ENCODE measurements at places on chromosomes 7 and 10.

- DNase-seq = no peak
Measured at GRCh38 chr7:35570937-35571336, 124.0 kb downstream of the HERPUD2 start.

- DNase-seq = no peak
Measured at GRCh38 chr7:673681-674453, 52.6 kb upstream of the DNAAF5 start.

DNA sequence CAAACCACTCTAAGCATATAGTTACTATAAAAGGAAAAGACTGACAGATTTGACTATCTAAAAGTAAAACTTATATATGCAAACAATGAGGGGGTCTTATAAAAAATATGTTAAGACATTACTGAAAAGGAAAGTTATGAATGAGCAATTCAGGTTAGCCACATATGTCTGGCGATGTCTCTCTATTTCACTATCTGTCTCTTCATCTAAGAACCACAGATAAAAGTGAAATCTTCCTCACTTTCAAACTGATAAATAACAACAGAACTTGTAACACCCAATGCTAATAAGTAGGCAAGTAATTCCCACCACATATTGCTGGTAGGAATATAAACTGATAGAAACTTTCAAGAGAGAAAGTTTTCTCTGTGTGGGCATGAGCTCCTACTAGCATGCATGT is 138.2 kb downstream of the CHCHD3 start:
- DNase-seq = no peak

- DNase-seq = no peak
Measured at GRCh38 chr7:83362871-83363550, 200.3 kb upstream of the PCLO start.

GRCh38 chr7:157047148-157047547 is 36.7 kb upstream of the MNX1 start:
- no peak for DNase-seq

DNA sequence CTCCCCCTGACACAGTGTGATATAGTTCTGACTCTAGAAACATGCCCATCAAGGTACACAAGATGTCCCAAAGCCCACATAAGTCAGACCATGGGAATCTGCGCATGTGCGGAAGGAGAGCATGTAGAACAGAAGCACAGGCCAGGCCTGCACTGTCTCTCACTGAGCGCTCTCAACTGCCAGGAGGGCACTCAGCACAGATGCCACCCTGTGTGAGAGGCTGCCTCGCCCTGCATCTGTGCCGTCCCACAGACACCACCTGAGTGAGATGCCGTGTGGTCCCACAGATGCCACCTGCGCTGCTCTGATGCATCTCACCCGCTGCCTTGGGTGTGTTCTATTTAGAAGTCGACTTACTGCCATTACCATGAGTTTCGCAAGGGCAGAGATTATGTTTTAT is 98.4 kb downstream of the VOPP1 start:
- no peak for DNase-seq

DNA sequence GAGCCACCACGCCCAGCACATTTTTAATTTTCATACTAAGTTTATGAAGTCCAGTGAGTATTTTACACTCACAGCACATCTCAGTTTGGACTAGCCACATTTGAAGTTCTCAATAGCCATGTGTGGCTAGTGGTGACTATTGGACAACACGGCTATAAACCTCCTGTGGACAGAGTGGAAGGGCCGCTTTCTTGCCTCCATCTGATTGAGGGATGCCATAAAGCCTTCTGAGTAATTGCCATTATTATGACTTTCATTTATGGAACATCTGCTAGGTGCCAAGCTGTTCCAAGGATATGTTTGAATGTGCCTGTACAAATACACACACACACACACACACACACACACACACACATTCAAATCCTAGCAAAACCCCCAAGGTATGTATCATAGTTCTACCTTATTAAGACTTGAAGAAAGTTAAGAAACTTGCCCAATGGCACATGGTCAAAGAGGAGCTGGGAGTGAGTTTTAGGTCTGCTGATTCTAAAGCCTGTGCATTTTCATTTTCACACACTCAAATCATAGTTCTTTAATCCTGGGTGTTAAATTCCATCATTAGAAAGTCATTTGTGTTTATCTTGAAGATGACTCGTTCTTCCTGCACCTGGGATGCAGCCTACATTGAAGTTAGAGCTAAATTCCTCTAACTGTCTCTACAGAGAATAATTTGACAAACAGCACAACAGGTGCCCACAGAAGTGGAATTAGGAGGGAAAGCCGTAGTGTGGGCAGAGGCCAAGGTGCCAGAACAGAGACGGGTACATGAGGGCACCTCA is 143.3 kb downstream of the PKD1L1 start:
- no peak for DNase-seq

- no peak for DNase-seq
Measured at GRCh38 chr7:141946796-141947195, at the start of gene CLEC5A. TSS of gene CLEC5A (minus strand) at chr7:141946974. CDS start at chr7:141946292, 682 bp downstream.

DNA sequence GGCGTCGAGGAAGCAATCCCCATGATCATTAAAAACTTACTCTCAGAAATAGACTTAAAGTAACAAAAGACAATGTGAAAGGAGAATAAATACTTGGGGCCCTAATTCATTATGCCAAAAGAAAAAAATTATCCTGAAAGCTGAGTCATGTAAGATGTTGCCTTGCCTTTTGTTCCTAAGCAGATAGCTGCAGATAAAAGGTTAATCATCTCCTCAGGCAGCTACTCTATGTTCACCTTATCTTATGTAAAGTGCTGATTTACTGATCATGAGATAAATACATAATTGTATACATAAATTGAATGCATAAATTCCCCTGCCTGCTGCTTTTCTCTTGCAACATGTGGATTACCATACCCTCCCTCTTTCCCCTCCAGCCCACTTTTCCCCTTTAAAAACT is 28.1 kb upstream of the CREB3L2 start:
- DNase-seq = no peak

GRCh38 chr7:79300573-79300972 is 152.9 kb downstream of the MAGI2 start:
- no peak for DNase-seq

DNA sequence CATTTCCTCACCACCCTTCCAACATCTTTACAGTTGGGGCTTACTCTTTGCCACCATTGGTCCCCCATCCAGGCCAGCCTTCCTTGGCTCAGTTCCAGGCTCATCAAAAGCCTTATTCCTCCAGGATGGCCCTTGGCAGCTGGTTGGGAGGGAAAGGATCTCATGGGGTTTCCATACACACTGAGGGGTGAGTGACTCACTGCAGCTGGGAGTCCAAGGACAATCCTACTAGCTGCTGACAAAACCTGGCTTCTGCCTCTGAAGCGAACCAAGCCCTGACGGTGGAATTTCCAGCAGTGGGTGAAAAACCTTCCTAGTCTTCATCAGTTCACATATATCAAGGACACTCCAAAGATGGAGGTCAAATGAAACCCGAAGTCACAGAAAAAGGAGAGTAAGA is 22.9 kb downstream of the CRHR2 start:
- DNase-seq = no peak

DNA sequence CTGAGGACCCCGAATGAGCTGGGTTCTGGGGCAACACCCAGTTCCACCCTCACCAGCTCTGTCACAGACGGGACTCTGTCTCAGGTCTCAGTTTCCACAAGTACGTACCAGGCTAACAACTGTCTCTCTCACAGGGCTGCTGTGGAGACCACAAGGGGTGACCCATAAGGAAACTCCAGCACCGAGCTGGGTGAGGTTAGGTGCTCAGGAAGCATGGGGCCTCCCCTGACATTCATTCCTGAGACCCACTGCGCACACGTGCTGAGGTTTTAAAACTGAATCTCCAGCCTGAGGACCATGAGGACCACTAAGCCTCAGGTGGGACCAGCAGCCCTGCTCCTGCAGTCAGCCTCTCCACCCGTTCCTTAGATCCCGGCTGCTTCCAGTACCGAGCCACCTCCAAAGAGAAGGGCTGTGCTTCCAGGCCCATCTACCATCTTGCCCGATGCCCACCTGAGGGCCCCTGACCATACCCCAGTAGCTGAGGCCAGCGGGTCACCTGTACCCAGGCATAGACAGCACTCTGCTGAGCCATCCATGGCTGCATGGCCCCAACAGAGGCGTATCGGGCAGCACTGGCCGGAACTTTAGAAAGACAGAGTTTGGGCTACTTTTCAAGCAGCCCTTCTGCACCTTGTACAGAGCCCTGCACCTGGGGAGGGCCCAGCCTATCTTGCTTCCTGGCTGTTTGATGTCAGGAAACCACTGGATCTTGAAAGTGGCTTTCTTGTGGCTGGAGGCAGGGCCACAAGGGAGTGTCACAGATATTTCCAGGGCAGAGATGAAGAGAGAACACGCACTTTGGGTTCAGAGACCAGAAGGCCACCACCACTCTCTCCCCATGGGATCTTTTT is 18.7 kb downstream of the HSPA12A start:
- no peak for DNase-seq

DNA sequence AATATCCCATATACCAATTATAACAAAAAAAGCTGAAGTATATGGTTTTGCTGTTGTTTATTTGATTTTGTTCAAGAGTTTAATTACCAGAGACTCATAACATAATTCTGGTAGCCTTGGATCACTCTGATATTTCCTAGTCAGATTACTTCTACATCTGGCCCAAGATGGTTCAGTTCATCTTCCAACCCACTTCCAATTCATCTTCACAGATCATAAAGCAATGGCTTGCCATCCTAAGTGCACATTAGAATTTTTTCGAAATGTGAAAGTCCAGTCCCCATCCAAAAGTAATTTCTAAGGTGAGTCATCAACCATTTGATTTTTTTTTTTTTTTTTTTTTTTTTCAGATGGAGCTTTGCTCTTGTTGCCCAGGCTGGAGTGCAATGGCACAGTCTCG is 8.0 kb upstream of the HIBADH start:
- DNase-seq = no peak

GRCh38 chr10:29501692-29502091 is 133.1 kb downstream of the SVIL start:
- no peak for DNase-seq

DNA sequence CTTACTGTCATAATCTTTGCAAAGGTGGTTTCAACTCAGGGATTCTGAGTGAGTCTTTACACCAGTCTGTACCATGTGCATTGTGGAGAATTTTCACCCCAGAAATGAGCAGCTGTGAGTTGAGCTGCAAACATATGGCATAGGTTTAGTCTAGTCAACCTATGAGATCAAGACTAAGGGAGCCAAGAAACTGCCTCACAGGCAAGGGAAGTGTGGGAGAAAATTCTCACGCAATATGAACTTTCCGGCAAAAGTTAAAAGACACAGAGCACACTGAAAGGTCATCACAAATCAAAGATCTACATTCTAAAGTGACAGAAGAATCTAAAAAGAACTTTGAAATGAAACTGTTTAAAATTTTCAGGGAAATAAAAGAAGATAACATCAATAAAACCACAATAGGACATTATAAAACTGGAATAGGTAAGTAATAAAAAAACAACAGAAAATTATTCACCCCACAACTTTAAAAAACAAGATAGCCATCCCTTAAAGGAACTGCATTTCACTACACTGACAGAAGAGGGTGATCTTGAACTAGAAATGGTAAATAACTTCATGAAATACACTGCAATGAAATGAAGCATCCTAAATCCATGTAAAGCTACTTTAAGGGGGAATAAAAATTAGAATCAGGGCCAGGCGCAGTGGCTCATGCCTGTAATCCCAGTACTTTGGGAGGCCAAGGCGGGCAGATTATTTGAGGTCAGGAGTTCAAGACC is 63.5 kb downstream of the LGI1 start:
- no peak for DNase-seq

GRCh38 chr10:121952226-121952625 is 22.8 kb downstream of the NSMCE4A start:
- no peak for DNase-seq

- no peak for DNase-seq
Measured at GRCh38 chr7:84393786-84394185, 199.2 kb upstream of the SEMA3A start.

DNA sequence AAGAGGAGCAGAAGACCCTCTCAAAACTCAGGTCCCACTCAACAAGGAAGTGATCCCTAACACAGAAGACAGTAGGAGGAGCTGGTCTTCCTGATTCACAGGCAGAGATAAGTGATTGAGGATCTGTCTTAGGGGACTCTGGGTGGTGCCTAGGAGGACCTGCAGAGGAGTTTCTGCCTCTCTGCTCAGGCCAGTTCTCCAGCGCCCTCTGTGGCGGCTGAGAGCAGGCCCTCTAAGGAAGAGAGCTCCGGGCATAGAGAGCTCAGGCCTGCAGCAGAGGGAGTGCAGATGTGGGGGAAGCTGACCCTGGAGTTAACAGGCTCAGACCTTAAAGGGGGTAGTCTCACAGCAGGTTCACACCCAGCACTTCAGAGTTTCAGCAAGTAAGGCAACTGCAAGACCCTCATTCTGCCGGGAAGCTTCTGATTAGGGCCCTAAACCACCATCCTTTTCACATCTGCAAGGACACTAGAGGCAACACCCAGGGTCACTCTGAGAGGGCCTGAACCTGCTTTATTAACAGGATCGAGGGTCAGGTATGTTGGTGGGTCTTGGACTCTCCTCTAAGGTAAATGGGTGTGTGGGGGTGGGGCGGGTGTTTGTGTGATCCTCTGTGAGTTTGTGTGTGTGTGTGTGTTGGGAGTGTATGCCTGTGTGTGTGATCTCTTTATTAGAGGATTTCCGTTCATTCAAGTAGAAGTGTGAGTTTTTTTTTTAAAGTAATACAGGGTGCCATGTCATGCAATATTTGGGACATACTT is 57.6 kb upstream of the TARP start:
- DNase-seq = no peak

GRCh38 chr10:96858038-96858705 is 26.1 kb downstream of the LCOR start:
- no peak for DNase-seq

GRCh38 chr7:151744656-151745638 is 132.0 kb downstream of the PRKAG2 start:
- DNase-seq = no peak

GRCh38 chr7:44063547-44063893 is 1.8 kb downstream of the PGAM2 start:
- DNase-seq = no peak

DNA sequence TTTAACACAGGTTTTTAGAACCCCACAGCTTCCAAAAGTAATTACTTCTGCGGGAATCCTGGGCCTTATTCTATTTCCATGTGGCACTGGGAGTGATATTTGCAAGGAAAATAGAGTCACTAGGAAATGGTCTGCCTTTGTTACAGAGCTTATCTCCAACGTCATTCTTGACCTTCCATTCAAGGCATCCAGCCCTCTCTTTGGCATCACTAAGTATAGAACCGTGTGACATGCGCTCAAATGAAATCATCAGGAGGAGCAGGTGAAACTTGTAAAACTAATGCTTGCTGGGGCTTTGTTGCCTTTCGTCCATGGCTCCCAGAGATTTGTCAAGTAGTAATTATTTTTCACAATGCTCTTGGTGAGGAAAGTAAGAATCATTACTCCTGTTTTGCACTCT is 73.4 kb downstream of the PAPSS2 start:
- DNase-seq = no peak

GRCh38 chr7:141992156-141992555 is 3.5 kb upstream of the MGAM start:
- no peak for DNase-seq

DNA sequence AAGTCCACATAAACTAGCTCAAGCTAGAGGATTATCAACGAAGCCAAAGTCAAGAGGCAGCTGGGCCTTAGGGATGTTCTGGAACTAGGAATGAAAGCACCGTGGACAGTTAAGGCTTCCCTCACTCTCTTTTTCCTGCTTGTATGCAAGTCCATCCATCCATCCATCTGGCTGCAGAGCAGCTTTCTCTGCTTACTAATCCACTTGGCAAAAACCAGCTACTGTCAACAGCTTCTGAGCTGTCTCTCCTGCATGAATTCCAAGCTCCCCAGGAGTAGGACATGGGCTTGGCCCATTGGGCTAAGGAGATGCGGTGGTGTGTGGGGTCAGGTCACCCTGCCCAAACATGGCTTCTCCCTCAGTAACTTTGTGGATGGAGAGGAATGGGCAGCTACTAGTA is 66.2 kb downstream of the NAMPT start:
- DNase-seq = no peak

Data from RPMI8226 (cell line).